SK-MEL-5 (cell line): ENCODE measurements at places on chromosomes 11 and 22. TPM values are rescaled to one million over a fixed set of nuclear protein-coding genes. Genes with fewer than 3 reads are reported as not detected.

- no peak for DNase-seq
These were observed 80.4 kb downstream of the BARX2 start for GRCh38 chr11:129455756-129456655.

DNA sequence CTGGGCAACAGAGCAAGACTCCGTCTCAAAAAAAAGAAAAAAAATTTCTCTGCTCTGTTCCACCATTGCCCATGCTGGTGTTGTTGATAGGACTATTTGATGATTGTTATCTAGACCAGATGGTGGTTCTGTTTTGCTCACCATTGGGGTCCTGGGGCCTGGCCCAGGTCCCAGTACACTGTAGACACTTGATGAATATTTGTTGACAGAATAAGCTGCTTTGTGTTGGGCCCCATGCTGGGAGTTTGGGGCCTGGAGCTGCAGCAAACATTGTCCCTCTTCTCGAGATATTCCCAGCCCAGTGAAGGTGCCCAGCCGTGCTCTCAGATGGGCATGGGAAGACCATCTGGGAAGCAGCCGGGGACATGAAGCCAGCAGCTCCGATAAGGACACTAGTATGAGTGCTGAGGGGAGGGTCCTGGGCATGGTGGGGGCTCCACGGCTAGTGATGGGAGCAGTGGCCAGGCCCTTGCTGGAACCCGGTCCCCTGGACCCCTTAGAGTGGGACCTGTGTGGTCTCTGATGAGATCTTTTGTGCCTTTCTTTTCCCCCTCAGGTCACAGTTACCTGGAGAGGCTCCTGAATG is 13.6 kb downstream of the INCENP start:
- no peak for DNase-seq

- no peak for DNase-seq
These were observed 219.0 kb downstream of the CEP164 start for GRCh38 chr11:117546431-117547194.

The DNAJB7 gene
- total RNA-seq, result not detected in 2 replicates

The APOA1 gene
- not detected in 2 replicates for total RNA-seq
